SK-N-SH treated with all-trans-retinoic acid at 6 μM for 48 hours (cell line): ENCODE measurements at places on chromosomes 1 and 21.
A peak's percentile ranks its signal among the peaks of the same experiment; 100 is the strongest.

GRCh38 chr21:38938343-38938742 lies 132.6 kb downstream of the ETS2 start:
- peak; percentile 72; the same call in 2 of the 3 replicates for ATAC-seq

GRCh38 chr21:41827951-41828883 lies 50.9 kb downstream of the PRDM15 start:
- ATAC-seq: no peak

DNA sequence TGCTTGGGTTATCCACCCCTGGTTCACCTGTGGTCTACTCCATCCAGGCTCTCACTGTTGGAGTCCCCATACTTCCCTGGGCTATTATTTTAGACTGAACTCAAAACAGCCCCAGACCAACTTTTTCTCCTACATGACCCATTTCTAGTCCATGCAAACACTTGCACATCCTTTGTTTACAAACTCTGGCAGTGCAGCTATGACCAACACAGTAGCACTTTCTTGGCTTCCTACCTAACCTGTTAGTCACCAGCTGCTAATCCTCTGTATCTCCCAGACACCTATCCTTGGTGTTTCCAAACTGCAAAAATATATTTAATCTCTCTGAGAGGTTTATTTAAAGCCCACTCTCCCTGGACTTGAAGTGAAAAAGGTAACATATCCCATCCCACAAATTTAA lies 90.8 kb downstream of the DDAH1 start:
- ATAC-seq: peak; percentile 50

DNA sequence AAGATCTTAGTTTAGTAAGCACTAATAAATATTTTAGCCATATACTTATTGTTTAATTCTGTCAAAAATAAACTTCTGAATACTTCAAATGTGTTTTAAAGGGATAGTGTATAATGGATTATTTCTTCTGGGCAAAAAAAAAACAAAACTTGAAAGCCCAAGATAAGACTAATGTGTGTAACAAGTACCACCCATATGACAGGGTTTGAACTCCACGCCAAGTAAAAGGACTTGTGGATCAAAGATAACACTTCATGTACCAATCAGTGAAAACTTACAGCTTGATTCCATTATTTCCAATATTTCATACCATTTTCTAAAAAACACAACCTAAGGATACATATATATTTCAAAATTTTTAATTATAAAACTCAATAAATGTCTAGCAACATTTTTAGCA lies 59.5 kb downstream of the DENND1B start:
- no peak for ATAC-seq

- no peak for ATAC-seq
Observed at GRCh38 chr1:177495878-177496277, 325.1 kb downstream of the BRINP2 start.

DNA sequence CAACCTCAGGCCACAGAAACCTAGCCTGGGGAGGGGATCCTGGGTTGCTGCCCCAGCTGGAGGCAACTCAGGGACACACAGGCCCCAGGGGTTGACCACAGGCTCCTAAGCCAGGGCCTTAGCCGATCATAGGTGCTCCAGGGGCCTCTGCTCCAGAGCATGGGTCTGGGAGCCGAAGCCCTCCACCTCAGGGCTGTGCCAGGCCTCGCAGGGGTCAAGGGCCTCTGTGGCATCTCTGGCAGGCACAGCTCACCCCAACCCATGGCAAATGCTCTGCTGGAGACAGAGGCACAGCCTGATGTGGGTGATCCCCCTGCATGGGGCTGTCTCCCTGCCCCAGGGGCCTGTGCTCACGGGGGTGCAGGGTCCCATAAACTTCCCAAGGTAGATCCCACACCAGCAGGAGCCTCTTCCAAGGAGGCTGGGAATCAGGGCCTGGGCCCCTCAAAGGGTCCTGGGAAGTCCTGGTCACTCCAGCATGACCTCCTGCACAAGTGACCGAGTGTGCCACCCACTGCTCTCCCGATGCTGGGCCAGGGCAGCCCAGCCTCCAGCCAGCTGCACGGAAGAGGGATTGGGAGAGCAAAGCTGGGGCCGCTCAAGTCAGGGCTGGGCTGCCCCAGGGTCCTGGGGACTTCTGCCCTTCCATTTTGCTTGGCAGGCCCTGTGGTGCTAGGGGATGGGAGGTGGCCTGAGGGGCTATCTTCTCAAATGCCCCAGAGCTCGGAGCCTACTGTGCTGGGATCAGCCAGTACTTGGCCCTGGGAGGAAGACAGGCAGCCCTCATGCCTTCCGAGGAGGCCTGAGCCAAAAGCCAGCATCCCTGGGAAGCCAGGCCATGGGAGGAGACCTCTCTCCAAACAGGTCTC lies 22.2 kb upstream of the PRSS38 start:
- peak; percentile 8 for ATAC-seq
